ENCODE measurements at places on chromosomes 12 and 14.

- DNase-seq = no peak
Observed at GRCh38 chr12:76041406-76041805, 9.8 kb upstream of the PHLDA1 start.

GRCh38 chr12:57213058-57213715 lies 3.4 kb upstream of the NXPH4 start:
- DNase-seq = peak; percentile 27

- DNase-seq = no peak
Observed at GRCh38 chr12:24903329-24904088, 45.4 kb downstream of the BCAT1 start.

GRCh38 chr14:100135073-100135472 lies 24.4 kb downstream of the DEGS2 start:
- DNase-seq = no peak

All from GM12878 (cell line).